ENCODE measurements at places on chromosomes 5 and 9.
A peak's percentile ranks its signal among the peaks of the same experiment; 100 is the strongest.

GRCh38 chr9:79208791-79209396, 362.9 kb upstream of the TLE4 start:
- DNase-seq = no peak

DNA sequence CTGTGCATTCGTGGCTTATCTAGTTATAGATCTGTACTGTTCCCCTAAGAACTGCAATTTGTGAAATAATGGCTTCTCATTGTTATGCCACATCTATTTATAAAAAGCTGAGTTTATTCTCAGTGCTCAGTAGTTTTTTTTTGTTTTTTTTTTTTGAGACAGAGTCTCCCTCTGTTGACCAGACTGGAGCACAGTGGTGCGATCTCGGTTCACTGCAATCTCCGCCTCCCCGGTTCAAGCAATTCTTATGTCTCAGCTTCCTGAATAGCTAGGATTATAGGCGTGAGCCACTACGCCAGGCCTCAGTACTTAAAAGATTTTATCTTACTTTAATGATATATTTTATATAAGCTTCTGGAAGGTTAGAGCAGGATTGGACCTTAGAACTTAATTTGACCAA, 19.0 kb downstream of the SEC61B start:
- DNase-seq = no peak

DNA sequence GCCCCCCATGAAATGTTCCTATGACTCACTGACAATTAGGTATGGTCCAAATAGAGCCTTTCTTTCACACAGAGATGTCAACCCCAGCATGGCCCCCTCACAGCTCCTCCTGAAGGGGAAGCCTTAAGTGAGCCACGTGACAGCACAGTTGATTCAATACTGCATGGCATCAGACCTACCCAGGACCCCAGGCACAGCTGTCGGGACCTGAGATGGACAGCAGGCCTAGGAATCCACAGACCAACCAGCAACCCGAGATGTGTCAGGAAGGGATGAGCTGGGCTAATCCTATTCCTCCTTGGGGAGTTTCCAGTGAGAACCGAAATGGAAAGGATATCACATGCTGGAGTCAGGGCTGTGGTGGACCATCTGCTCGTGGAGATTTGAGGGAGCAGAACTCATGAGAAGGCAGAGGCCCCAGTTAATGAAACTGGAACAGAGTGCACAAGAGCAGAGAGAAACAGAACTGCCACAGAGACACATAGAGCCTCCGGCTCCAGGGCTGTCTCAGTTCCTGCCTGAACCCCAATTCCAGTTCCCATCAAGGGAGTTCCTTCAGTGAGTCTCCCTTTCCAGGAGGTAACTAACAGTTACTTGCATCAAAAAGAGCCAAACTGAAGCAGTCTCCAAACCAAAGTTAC, 42.1 kb upstream of the SMIM23 start:
- no peak for DNase-seq

- DNase-seq = no peak
Measured at GRCh38 chr9:131278702-131279111, 2.4 kb upstream of the FAM78A start.

DNA sequence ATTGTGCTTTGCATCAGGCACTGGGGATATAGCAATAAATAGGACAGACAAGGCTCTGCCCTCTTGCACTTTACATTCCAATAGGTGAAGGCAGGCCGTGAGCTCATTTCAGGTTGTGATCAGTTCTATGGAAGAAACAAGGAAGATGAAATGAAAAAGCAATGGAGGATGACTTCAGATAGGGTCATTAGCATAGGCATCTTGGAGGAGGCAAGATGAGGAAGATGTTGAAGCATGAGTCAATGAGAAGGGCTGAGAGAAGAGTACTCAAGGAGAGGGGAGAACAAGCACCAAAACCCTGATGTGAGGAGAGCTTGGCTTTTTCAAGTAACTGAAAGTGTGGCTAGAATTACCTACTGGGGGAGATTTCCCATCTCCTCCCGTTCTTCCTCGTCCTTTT, 5.0 kb upstream of the SPARC start:
- no peak for DNase-seq

- DNase-seq = no peak
Measured at GRCh38 chr9:91515074-91515687, 91.5 kb upstream of the NFIL3 start.

GRCh38 chr5:143373076-143373475, 30.4 kb downstream of the NR3C1 start:
- no peak for DNase-seq

- DNase-seq = no peak
Measured at GRCh38 chr5:59401637-59402036, 491.9 kb downstream of the PDE4D start.

GRCh38 chr9:13111778-13112177, 167.7 kb downstream of the MPDZ start:
- no peak for DNase-seq

DNA sequence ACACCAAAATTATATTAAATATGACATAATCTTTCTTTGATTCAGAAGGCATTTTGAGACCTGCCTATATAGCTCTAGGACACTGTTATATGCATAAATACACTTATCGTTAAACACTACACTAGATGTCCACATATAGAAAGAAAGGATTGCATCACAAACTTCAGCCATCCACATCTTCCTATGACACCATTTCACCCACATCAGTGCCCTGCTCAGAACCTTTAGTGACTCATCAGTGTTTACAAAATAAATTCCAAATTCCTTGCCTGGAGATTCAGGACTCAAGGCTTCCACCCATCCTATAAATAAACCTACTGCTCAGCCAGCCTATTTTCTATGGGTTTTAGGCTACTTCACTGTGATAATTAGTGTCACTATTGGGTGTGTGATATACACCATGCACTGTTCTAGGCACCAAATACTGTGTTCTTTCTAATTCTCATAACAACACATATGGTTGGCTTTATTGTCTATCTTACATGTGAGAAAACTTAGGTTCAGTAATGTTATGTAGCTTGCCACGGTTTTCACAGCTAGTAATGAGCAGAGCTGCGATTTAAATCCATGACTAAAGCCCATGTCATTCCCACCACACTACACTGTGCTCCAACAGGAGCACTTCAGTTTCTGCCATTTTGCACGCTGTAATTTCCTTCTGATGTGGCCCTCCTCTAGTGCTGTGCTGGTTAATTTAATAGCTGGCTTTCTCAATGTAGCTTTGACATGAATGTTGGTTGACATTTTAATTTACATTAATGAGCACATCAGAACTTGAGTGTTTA, 103.3 kb downstream of the SREK1 start:
- no peak for DNase-seq

DNA sequence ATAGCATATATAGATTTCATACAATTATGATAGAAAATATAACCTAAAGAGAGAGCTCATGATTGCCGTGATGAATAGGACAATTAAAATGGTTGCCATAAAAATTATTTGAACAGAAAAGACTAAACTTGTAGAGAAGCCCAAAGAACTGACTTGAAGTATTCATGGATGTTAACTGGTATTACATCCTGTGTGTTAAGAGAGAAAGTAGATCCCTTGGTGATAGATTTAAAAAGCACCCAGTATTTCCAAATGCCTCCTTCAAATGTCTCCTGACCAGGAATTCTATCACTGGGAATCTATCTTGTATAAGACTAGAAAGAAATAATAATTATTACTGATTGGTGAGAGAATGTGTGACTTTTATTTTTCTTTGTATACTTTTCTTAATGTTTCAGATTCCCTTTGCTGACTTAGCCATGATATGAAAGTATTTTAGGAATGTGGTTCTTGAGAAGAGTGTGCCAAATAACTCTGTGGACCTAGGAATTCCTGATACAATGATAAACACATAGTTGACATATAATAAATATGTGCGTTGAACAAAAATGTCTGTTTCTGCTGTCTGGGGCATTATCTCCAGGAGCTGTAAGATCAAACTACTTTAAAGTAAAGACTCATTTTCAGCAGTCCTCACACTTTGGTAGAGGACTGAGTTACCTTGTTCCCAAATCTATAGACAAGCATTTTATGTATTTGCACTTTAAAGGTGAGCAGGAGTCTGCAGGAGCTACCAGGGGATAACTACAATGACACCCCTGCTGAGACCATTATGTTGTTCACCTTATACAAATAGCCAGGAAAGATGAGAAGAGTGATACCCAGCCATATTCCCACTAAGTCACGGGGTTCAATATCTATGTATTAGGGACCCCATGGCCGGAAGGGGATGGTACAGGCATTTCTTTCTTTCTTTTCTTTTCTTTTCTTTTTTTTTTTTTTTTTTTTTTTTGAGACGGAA, 211.1 kb upstream of the TLE4 start:
- DNase-seq = no peak

DNA sequence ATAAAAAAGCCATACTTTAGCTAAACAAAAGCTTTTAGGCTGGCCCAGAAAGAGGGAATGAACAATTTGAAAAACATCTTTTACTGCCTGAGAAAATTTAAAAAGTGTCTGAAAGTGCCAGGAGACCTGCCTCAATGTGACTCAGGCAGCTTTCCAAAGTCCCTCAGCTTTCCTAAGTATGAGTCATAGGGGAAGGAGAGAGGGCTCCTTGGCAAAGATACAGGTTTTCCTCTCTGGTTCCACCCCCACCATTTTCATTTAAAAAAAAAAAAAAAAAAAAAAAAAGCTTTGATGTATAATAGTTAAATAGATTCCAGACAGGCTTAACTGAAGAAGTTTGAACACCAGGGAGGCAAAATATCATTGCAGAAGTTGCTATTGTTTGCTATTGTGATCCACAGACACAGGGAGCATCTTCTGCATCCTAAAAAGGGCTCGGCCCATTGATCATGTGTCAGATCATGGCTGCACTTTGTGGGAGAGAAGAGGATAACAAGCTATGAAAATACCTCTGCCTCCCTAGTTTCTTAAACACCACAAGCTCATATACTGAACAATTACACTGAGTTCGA, 71.5 kb downstream of the MRPS27 start:
- no peak for DNase-seq

- no peak for DNase-seq
Measured at GRCh38 chr5:30539004-30539634, 654.4 kb upstream of the CDH6 start.

DNA sequence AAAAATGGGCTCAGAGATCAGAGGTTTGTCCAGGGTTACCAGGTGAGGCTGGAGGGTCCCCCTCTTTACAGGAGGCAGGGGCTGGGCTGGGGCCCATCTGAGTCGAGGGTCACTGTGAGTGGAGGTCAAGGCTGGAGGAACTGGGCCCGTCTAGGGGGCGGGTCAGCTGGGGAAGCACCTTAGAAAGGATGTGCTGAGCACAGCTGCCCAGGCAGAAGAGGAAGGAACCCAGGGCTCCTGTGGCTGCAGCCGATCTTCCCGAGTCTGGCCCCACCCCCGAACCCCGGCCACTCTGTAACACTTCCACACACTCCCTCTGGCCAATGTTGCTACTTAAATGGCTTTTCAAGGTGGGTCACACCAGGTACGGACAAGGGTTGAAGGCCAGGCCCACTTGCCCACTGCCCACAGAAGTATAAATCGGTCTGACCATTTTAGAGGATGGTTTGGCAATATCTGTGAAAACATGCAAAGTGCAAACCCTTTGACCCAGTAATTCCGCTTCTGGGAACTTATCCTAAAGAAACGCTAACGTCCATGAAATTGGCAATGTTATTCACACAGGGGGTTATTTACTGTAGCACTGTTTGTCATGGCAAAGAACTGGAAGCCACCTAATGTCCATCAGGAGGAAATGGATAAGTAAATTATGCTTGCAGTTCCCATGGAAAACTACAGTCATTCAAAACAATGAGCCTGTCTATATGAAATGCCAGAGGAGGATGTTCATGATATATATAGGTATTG, 30.5 kb upstream of the EEIG1 start:
- DNase-seq = no peak

- no peak for DNase-seq
Measured at GRCh38 chr5:33745101-33745770, 146.6 kb downstream of the ADAMTS12 start.

GRCh38 chr9:96413302-96414221, 4.6 kb downstream of the ZNF367 start:
- no peak for DNase-seq

DNA sequence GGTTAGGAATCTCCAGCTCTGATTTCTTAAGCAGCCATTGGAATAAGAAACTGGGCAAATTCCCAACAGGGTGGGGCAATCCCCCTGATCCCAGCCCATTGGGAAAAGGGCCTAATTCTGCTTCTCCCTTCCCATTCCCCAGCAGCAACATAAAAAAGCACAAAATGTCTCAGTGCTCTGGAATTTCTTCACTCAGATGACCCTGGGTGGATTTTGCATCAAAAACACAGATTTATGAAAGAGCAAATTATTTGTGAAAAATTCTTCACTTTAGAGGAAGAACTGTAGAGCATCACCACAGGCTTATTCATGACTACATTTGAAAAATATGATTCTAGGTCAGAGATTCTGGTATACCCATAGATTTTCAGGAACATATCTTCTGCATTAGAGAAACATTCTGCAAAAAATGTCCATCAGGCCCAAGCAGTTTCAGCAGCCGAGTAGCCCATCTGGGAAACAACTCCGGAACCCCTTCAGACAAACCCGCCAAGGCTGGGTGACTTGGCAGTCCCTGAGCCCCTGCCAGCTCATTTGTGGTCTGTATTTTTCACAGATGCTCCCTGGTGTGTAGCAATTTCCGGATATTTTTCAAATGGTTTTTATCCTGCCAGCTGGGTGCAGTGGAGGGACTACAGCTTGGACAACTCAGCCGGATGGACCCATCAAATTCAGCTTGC, 102.1 kb upstream of the RANBP3L start:
- no peak for DNase-seq

GRCh38 chr5:72288924-72289323, 31.1 kb downstream of the MRPS27 start:
- peak; percentile 92 for DNase-seq

DNA sequence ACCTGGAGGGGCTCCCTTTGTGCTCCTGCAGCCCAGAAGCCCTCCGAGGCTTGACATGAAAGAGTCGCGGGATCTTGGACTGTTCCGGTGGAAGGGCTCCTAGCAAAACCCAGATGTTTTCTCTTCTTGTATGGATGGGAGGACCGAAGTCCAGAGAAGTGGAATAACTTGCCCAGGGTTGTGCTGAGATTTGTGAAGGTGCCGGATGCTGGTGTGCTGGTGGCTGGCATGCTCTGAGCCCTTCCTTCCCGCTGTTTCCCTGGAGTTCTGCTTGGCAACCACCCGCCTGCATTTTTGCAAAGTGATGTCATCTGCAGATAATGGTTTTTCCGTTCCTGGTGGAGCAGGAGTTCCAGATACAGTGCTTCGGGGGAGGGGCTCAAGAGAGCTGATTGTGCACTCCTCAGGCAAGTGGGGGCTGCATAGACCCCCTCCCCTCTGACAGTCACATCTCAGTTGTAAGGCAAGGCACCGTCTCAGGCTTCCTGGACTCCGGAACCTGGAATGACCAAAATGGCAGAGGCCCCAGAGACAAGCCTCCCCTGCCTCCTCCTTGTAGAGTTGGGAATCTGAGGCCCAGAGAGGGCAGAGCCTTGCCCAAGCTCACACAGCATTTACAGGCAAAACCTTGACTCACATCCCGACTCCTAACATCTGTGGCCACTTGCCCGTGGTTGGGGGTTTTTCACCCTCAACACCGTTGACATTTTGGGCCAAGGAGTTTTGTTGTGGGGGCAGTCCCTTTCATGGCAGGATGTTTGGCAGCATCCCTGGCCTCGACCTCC, 157.0 kb downstream of the RGS3 start:
- no peak for DNase-seq

GRCh38 chr5:32852535-32852934, 141.4 kb downstream of the NPR3 start:
- DNase-seq = peak; percentile 21

Measured in SHP77 (cell line).